NCI-H748 treated with DMSO at 0.1 percent for 48 hours (cell line): ENCODE measurements at places on chromosomes 6 and 20.

DNA sequence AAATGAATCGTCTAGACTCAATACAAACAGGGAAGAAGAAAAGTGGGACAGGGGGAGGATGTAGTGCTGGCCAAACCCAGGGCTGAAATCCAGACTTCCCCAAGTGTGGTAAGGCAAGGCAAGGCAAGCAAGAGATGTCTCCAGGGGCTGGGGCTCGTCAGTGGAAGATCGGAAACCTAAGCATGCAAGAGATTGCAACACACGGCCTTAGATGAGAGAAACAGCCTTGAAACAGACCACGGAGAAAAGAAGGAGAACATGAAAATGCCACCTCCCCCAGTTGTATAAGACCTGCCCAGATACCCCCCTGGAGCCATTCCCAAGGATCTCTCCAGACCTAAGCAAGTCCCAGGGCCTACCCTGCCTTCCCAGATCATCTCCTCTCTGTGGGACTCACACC, 20.0 kb downstream of the VEGFA start:
- no peak for DNase-seq

GRCh38 chr6:142966294-142966693, 21.3 kb upstream of the HIVEP2 start:
- no peak for DNase-seq

DNA sequence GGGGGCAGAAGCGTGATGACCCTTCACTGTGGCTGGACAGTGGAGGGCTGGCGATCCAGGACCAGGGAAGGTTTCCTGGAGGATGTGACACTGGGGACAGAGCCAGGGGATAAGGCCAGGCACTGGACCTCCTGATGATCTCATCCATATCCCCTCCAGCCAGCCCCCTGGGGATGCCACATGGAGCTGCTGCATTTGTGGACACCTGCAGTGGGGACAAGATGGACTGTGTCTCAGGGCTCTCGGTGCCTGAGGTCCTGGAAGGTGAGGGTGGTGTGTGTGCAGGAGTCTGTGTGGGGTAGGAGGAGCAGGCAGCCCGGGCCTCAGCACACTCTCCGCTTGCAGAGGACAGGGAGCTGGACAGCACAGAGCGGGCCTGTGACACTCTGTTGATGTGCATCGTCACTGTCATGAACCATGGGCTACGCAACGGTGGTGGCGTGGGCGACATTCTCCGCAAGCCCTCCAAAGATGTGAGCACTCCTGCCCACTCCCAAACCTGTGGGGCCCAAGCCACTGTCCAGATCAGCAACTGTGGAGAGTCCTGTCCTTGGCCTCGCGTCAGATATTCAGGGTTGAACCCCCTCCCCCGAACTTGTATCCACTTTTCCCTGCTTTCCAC, 19.9 kb downstream of the UQCC2 start:
- no peak for DNase-seq

DNA sequence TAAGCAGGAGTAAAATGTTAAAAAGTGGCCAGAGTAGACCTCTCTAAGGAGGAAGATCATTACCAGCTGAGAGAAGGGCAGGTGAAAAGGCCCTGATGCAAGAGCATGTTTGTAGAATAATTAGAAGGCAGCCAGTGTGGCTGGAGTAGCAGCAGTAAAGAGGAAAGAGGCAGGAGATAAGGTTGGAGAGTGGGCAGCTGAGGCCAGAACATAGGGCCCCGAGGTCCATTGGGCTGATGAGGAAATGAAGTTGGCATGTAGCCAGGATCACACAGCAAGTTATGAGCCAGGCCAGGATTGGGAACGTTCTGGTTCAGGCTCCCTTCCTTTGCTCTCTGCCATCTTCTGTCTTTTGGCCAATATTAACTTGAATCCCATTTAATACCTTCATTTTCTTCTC, 51.6 kb downstream of the RALY start:
- no peak for DNase-seq

- no peak for DNase-seq
These were observed 3.1 kb downstream of the ZUP1 start for GRCh38 chr6:116665464-116665863.

DNA sequence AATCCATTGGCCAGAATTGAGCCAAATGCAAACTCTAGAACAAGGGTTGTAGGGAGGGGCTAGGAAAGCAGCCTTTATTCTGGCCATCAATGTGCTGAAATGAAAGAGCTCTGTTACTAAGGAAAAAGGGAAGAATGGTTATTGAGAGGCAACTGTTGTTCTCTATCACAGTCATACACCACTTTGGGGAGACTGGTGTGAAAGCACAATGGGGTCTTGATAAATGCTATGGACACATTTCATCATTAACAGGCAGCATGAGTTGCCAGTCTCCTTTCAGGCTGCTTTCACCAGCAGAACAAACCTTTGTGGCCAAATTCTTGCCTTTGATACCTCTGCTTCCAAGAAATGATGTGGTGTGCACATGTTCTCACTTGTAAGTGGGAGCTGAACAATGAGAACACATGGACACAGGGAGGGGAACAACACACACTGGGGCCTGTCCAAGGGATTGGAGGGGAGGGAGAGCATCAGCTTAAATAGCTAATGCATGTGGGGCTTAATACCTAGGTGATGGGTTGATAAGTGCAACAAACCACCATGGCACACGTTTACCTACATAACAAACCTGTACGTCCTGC, 86.2 kb downstream of the CDS2 start:
- no peak for DNase-seq

DNA sequence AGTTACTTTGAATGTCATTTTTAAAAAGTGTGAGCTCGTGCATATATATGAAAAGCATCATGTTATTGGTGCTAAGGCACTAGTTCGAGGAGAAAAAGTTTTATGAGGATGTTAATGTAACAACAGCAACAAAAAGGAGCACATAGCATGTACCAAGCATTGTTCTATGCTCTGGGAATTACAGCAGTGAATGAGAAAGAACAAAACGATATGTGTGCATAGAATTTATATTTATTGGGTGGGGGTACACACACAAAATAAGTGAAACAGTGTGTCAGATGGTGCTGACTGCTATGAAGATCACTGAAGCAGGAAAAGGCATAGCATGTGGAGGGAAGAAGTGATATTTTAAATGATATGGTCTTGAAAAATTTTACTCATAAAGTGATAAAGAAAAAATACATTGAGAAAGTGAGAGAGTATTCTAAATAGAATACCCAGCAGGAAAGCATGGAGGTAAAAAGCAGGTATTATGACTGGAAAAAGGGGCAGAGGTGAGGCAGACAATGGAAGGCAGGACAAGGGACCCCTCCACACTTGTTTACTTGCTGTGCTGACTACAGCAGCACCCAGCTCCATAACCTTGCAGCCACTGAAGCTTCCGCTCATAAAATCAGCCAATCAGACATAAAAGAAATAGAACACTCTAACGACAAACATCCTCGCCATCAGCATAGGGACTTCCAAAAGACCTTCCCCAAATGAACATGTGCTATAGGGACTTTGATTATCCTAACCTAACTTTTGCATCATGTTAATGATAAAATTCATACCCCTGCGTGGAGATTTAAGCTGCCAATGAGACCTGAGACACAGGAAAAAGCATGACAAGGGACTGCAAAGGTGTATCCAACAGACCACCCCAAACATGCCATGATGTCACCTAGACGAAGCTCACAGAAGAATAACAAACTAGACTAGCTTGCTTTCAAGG, 119.9 kb downstream of the HFE start:
- DNase-seq, result no peak

DNA sequence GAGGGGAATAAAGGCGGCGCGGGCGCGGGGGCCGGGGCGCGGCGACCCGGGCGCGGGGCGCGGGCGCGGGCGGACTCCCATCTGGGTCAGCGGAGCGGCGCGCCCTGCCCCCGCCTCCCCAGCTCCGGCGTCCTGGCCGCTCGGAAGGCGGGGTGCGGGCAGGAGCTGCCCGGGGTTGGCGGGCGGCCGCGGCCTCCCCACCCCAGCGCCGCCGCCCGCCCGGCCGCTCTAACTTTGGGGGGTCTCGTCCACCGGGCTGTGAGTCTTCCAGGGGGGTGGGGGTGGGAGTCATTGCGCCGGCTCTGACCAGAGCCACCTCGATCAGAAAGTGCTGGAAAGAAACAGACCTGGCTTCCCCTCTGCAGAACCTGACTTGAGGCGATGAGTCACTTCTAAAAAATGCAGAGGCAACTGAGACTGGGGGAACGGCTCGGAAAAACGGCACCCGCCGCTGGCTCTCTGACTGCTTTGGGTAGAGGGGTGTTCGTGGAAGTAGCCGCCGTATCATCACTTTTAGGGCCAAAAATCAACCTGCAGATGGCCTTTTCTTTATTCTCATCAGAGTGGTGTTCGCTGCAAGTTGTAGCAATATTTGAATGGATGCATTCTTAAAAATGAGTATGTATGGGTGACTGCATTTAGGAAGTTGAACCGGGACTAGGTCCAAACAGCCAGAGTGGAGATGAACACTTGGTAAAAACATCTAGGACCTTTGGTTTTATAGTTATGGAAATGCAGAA, 667 bp downstream of the CAP2 start:
- peak; percentile 39 for DNase-seq

DNA sequence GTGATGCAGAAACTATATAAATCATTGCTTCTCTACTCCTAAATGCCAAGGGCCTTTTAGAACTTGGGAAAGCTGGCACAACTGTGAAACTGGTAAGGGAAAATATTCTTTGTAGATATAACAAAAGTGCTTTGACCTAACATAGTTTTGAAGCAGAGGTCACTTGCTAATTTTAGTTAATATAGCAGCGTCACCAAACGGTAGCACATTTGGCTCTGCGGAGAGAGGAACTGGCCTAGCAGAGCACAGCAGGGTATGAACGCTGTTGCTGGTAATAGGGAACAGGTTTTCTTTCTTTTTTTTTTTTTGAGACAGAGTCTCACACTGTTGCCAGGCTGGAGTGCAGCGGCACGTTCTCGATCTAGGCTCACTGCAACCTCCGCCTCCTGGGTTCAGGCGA, 67.4 kb downstream of the ECT2L start:
- no peak for DNase-seq

DNA sequence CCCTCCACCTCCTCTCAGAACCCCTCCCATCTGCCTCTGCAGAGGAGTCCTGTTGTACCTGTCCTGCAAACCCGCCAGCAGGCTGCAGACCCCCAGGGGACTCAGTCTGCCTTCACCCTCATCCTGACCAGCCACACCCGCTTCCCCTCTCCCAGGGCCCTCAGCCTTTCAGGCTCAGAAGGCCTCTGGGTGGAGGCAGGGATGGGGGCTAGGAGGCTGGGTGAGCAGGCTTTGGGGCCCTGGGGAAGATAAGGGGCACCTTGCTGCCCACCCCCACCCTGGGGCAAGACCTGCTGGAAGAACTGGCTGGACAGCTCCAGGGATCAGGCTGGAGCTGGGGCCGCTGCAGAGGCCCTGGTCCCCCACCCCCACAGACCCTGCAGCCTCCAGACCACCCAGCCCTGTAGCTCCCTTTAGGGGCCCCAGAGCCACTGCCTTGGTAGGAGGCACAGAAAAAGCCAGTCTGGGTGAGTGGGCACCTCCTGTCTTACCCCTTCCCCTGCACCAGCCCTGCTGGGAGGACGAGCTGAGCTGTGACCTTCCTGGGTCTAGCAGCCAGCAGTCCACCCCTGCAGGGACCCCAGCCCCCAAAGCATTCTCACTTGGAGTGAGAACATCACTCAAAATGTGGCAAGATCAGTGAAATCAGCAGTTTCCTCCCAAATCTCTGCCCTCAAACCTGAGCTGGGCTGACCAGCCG, 5.2 kb downstream of the TEAD3 start:
- DNase-seq, result no peak

DNA sequence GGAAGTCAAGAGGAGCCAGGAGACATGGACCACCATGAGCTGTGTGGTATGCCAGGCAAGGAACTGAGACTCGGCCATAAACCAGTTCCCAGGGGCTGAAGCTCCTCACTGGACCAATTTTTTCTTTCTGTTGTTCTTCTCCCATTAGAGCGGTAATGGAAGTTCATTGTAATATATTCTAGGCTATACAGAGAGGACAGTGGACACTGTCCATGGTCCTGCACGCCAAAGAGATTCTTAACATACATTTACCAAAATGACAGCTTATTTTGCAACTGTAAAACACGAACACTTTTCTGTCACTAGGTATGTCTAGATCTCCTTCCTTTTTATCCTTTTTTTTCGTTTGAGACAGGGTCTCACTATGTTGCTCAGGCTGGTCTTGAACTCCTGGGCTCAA, 13.1 kb upstream of the DSN1 start:
- DNase-seq, result no peak

GRCh38 chr6:36302227-36302976, 32.5 kb downstream of the PNPLA1 start:
- peak; percentile 72 for DNase-seq

DNA sequence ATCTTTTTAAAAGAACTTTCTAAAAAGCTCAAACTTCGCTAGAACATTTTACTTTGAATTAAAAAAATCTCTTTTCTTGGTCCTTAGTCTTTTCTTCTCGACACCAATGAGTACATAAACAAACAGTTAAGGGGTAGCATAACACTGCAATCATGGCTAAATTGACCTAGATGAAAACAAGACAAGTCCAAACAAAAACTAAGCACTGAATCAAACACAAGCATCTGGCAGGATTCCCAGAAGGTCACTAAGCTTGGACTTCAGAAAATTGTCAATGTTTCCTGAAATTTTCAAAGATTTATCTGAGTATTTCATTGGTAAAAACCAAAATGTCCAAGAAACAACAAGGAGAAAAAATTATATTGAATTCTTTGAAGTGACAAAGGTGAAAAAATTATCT, 5.0 kb downstream of the COL21A1 start:
- DNase-seq, result peak; percentile 39

DNA sequence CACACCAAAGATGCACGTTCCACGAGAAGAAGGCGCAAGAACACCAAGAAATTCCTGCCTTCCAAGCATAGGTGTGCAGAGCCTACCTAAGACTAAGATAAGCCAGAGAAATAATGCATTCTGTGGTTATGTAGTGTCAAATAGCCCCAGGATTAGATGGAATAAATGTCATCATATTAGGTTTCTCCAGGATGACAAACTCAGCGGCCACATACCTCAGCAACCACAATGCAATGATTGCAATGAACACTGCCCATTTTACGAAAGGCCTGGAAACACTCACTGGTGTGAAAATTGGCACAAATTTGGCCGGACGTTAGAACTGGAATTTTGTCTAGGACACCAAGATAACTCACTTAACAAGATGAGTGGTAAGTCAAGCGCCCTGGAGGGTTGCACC, 129.7 kb downstream of the SLC22A3 start:
- no peak for DNase-seq

DNA sequence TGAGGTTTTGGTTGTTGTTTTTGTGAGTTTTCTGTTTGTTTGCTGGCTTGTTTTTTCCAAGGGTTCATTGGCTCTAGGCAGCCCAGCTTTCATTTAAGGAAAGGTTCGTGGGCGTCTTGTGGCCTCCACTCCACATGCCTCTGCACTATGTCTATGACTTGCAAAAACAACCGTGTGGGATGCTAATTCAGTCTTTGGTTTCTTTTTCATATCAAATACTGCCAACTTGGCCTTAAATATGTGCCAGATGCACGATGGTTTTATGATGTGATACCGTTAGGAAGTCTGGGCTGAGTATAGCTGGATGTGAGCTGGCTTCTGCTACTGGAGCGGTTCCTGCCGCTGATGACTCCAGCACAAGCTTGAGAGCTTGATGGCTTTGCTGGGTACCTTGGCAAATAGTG, 96.3 kb downstream of the BMP2 start:
- DNase-seq, result no peak

- DNase-seq, result no peak
These were observed 57.0 kb upstream of the FRMD1 start for GRCh38 chr6:168136001-168136400.
